Natural killer cell treated with Interleukin-12 subunit alpha and Interleukin-12 subunit beta and Interleukin-15 and Interleukin-18, amount 100 ng/mL, for 72 hours (primary cell): ENCODE measurements at places on chromosomes 1 and 21. TPM values are rescaled to one million over a fixed set of nuclear protein-coding genes. Genes with fewer than 3 reads are reported as not detected.

The SELE gene
- total RNA-seq, result not detected

DNA sequence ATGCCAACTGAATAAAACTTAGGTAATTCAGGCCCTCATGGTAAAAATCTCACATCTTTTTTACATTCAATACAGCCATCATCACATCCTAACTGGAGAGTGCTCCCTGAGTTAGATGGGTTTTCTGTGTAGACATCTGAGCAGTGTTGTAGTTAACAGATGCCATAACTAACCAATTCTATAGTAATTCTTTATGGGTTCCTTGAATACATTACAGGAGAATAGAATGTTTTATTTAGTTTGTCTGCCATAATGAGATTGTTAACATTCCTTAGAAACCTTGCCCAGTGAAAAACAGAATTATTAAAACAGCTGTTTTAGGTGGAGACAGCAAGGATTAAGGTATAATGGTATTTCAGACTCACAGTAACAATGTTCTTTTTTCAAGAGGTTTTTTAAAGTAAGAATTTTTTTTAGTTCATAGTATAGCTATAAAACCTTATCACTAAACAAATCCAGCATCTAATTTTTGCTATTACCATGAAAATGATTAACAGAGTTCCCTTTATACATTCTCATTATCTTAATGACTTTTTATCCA is 95.3 kb downstream of the ATP5PO start:
- no peak for DNase-seq

DNA sequence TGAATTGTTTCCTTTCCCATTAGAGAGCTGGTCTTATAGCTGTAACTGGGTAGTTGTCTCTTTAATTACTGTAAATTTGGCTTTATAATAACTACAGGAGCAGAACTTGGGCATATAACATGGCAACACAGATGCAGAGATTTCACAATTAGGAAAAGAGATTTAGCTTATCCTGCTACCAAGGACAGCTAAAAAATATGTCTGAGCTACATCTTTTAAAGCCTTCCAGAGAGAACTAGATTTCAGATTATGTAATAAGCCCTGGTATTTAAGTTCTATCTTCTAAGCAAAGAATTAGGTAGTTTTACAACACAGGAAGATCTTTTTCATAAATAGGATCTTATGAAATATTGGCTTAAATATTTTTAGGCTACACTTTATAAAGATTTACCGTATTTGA is 313.8 kb downstream of the S1PR1 start:
- no peak for DNase-seq

DNA sequence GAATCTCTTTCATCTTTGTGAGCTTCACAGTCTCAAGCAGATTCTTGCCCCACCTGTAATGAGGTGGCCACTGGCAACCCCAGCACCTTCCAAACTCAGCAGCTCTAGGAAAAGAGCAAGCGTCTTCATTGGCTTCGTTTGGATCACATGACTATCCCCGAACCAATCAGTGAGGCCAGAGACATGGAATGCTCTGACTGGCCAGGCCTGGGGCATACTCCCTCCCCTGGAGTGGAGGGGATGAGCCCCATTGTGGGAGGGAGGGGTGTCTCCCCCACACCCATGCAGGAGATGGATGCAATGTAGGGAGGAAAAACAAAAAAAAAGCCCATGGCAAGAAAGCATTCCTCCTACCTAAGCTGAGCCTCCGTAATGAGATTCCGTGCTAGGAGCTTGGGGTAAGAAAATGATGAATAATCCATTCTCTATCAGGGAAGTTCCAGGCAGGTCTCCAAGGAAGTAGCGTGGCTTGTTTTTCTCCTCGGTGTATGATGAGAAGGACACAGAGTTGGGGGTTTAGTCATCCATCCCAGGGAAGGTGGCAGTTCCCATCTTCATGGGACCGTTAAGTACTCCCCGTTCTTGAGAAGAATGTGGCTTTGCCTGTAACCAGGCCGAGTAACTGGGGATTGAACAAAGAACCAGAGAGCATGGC is 32.7 kb downstream of the FHAD1 start:
- DNase-seq, result no peak

DNA sequence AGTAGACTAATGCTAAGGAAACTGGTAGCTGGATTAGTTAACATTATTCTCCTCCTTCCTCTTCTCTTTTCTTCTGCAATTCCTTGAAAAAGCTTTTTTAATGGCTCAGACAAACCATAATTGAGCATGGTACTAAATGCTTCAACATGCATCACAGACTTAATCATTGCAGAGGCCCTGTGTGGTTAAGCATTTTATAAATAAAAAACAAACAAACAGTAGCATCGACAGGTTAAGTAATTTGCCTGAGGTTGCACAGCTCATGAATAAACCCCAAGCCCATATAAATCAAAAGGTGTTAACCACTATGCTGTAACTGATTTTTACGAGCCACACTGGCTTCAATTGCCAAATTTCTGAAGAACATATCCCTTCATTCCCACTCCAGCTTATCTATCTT is 462.1 kb downstream of the LMO4 start:
- DNase-seq, result no peak

DNA sequence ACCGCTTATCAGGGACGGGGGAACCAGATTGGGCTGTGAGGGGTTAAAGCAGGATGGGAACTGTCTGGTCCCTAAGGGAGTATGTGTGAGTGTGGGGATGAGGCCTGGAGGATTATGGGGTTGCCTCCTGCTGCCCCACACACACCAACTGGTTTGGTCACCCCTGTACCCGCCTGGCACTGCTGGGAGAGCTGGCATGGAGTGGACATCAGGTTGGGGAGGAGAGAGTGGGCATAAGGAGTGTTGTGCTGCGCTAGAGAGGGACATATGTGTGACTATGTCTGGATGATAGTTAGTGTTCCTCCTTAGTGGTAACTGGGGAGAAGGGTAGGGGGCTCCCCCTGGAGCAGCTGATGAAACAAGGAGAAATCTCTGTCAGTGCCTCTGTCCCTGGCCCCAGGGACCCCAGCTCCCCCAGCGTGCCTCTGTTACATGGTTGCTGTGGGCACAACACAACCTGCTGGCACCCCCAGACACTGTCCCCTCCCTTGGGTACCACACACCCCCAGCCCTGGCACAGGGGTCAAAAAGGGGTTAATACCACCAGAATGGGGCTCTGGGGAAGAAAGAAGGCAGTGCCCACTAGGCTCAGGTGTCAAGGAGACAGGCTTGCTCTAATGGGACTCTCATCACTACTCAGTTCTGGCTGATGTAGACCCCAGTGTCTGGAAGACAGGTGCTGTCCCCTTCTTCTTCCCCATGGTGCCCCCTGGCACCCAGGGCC is 1.9 kb downstream of the ZBTB7B start:
- DNase-seq, result no peak

DNA sequence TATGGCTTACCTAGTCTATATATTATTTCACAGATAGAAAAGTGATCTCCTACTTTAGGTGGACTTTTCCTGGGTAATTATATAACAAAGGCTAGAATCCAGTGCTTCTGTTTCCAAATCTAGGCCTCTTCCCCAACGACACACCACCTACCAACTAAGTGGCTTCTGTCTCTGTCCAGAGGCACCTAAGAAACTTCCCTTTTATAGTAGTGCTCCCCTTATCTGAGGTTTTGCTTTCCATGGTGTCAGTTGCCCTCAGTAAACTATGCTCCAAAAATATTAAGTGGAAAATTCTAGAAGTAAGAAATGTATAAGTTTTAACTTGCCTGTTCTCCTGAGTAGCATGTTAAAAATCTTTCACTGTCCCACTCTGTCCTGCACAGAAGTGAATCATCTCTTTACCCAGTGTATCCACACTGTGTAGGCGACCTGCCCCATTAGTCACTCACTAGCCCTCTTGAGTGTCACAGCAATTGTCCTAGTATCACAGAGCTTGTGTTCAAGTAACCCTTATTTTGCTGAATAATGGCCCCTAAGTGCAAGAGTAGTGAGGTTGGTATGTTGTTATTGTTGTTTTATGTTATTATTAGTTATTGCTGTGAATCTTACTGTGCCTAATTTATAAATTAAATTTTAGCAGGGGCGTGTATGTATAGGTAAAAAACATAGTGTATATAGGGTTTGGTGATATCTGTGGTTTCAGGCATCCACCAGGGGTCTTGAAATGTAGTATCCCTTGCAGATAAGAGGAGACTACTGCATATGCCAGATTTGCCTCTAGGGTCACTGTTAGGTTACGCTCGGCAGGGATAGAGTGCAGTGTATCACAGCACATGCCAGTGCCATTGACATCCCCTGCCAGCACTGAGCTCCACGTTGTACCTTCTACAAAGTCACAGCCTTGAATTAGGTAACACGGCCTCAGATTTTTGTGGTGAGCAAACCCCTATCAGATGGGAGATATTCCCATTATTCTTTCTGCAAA is 14.7 kb upstream of the CD53 start:
- DNase-seq, result no peak

- DNase-seq, result no peak
These were observed 8.1 kb upstream of the LMX1A start for GRCh38 chr1:165364568-165365133.
